A549 treated with Mapracorat at 1 μM for 4 hours (cell line): ENCODE measurements at places on chromosomes 12 and 14. TPM values are rescaled to one million over a fixed set of nuclear protein-coding genes. Genes with fewer than 3 reads are reported as not detected.

Gene LALBA
- not detected in 5 replicates for total RNA-seq

Gene SLC25A47
- not detected in 5 replicates for total RNA-seq

Gene ABCB9
- 10.2 to 12.8 TPM (median 11.7 TPM) in 5 replicates for total RNA-seq

Gene HOXC9
- 11.1 to 13.2 TPM (median 11.7 TPM) in 5 replicates for total RNA-seq

Gene EPS8
- 44.5 to 55.7 TPM (median 50.8 TPM) in 5 replicates for total RNA-seq

Gene NTS
- total RNA-seq: 56.7 to 95.4 TPM (median 84.3 TPM) in 5 replicates

Gene IL22
- total RNA-seq: not detected in 5 replicates

Gene B4GALNT1
- total RNA-seq: 30.6 to 47.9 TPM (median 44.0 TPM) in 5 replicates

Gene ISCA2
- 37.5 to 47.0 TPM (median 41.8 TPM) in 5 replicates for total RNA-seq
